ENCODE measurements at places on chromosomes 2 and 18. TPM values are rescaled to one million over a fixed set of nuclear protein-coding genes. Genes with fewer than 3 reads are reported as not detected.

DNA sequence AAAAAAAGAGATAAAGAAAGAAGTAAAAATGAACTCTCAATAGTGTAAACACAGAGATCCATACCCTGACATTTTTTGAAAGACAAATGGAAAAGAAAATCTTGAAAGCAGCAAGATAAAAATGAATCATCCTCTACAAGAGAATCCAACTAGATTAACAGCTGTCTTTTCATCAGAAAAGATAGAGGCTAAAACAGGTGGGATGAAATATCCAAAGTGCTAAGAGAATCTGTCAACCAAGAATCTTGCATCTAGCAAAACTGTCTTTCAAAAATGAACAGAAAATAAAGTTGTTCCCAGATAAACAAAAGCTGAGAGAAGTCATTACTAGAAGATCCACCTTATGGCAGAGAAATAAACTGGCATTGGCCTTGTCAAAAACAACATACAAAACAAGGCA is 117.3 kb upstream of the MAPRE2 start:
- H3K27me3 ChIP-seq = no peaks in the 10 kb centered on the region
- no peaks in the 10 kb centered on the region for H3K36me3 ChIP-seq
- H3K4me1 ChIP-seq = no peaks in the 10 kb centered on the region

GRCh38 chr2:196533772-196534397 is 105.6 kb upstream of the CCDC150 start:
- H3K27me3 ChIP-seq = no peaks in the 10 kb centered on the region

DNA sequence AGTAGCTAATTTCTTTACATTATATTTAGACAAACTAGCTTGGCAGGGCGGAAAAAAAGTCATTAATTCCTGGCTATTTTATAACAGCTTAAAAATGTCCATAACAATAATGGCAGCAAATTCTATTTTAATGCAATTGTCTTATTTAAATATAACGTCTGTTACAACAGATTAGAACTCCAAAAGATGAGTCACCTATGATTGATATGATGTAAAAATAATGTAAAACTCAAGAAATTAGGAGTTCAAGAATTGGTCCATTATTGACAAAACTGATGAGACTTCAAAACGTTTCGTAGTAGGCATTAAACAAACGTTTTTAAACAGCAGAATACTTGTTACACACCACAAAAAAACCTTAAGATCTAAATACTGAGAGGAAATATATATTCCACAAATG is 2.7 kb downstream of the XPO1 start:
- H3K27ac ChIP-seq = peak overlapping the region; percentile 90
- peak overlapping the region; percentile 89 for H3K4me3 ChIP-seq
- DNase-seq = no peak
- H3K4me1 ChIP-seq = peaks cover 13% of the 10 kb centered on the region
- peaks cover 3% of the 10 kb centered on the region for H3K36me3 ChIP-seq
- H3K27me3 ChIP-seq = no peaks in the 10 kb centered on the region

DNA sequence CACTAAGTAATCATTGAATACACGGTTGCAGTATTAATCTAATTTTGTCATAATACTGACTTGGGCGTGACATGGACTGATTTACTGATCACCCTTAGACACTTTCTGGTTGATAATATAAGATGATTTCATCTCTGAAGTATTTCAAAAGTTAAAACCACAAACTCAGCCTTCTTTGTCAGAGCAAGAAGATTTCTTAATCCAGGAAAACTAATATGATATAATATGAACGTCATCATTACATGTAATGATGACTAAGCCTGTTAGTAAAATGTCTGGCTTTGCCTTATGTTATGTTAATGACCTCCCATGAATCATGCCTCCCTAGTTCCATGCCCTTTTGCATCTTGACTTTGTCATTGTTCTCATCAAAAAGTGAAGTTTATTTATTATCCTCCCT is 1325.0 kb upstream of the CDH2 start:
- peak; percentile 69 for DNase-seq
- no peaks in the 10 kb centered on the region for H3K36me3 ChIP-seq
- H3K27ac ChIP-seq = peak overlapping the region; percentile 72
- peaks cover 5% of the 10 kb centered on the region for H3K4me1 ChIP-seq
- H3K27me3 ChIP-seq = no peaks in the 10 kb centered on the region

DNA sequence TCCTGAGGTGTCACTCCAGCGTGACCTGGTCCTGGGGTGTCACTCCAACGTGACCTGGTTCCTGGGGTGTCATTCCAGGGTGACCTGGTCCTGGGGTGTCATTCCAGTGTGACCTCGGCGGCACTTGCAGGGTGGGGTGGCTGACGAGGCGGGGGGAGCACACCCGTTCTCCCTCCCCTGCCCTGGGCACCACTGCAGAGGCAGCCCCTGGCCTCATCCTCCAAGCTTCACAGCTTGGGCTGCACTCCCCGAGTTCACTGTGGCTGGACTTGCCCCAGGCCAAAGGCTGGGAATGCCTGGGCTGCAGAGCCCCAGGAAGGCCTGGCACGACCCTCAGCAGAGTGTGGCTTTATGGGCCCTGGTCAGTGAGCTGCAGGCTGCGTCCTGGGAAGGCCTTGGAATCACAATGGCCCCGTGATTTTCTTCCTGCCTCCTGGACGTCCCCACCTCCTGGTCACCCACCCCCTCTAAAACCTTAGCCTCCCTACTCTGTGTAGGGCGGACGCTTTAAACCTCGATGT is 88.3 kb downstream of the NFATC1 start:
- peaks cover 25% of the 10 kb centered on the region for H3K4me1 ChIP-seq
- DNase-seq = no peak
- H3K36me3 ChIP-seq = no peaks in the 10 kb centered on the region
- H3K27me3 ChIP-seq = no peaks in the 10 kb centered on the region
- H3K27ac ChIP-seq = peak overlapping the region; percentile 92

The PAX8 gene
- total RNA-seq = 0.48 TPM

The MTA3 gene
- 70.4 TPM for total RNA-seq

- no peak overlapping the region for H3K4me3 ChIP-seq
- no peak for DNase-seq
- no peaks in the 10 kb centered on the region for H3K4me1 ChIP-seq
- H3K27ac ChIP-seq = no peak overlapping the region
Measured at GRCh38 chr18:77481541-77481940, 231.9 kb downstream of the GALR1 start.

DNA sequence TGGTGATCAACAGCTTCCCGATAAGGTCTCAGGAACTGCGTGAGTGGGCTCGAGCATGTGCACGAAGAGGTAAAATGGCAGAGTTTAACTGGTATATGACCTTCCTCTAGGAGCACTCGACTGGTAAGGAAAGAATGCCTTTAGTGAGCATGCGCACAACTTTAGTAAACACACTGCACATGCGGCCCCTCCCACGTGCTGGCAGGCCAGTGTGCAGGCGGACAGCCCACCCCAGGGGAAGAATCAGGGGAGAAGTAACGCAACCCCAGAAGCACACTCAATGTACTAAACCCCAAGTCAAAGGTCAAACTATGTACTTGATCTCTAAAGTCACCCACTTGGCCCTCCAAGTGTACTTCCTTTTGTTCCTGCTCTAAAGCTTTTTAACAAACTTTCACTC is 28.7 kb upstream of the SLC25A52 start:
- no peaks in the 10 kb centered on the region for H3K4me1 ChIP-seq
- DNase-seq = no peak
- H3K4me3 ChIP-seq = no peak overlapping the region
- H3K27ac ChIP-seq = no peak overlapping the region
- H3K36me3 ChIP-seq = no peaks in the 10 kb centered on the region
- H3K27me3 ChIP-seq = no peaks in the 10 kb centered on the region

DNA sequence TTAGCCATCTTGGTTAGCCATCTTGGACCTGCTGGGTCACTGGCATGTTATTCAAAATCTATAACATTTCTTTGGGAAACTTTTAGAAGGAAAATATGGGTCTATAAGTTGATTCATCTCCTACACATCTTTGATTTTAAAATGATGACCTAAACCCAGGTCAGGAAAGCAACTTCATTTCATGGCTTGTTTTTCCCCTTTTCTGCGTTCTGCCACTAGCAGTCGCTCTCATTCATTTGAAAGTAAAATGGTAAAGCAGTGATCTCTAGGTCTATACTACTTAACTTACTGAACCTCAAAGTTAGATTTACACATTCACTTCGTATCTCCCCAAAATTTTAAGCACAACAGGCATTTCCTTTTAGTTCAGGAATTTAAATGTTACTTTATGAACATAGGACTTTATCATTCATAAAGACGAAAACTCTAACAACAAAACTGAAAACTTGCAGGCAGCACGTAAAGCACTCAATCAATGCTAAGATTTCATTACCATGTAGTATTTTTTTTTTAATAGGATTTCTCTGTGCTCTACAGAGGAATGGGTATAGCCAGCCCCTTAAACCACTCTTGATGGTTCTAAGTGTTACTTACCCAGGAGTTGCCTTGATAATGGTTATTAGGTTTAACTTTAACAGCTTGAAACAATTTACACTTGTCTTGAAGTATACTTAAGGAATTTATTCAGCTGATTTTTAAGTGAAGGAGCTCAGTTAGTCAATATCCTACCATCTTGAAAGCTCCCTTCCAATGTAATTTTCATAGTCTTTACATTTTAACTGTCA is 62.5 kb downstream of the GORASP2 start:
- no peaks in the 10 kb centered on the region for H3K27me3 ChIP-seq
- no peak overlapping the region for H3K4me3 ChIP-seq
- H3K27ac ChIP-seq = no peak overlapping the region
- H3K36me3 ChIP-seq = peaks cover 7% of the 10 kb centered on the region
- no peaks in the 10 kb centered on the region for H3K4me1 ChIP-seq

DNA sequence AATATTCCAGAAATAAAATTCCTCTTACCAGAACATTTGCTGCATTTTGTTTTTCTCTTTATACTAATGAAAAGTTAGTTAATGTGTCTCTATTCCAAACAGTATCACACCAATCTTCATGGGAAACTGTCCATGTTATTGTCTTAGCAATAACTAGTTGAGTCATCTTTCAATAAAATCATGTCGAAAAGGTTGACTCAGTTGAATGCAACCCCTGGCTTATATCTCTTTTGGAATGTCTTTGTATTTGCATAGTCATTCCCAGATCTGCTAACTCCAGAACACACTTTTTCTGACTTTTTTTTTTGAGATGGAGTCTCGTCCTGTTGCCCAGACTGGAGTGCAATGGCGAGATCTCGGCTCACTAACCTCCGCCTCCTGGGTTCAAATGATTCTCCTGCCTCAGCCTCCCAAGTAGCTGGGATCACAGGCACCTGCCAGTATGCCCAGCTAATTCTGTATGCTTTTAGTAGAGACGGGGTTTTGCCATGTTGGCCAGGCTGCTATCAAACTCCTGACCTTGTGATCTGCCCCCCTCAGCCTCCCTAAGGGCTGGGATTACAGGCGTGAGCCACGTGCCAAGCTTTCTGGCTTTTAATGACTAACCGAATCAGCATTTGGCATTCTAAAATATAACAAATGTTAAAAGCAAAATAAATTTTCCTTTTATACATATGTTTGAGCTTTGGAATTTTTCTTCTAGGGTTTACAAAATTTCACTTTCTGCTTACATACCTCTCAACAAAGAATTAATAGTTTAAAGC is 133.2 kb upstream of the GULP1 start:
- no peaks in the 10 kb centered on the region for H3K36me3 ChIP-seq
- H3K4me1 ChIP-seq = no peaks in the 10 kb centered on the region
- no peaks in the 10 kb centered on the region for H3K27me3 ChIP-seq
- no peak for DNase-seq
- H3K4me3 ChIP-seq = no peak overlapping the region

- H3K27ac ChIP-seq = no peak overlapping the region
- H3K27me3 ChIP-seq = no peaks in the 10 kb centered on the region
- no peaks in the 10 kb centered on the region for H3K36me3 ChIP-seq
Measured at GRCh38 chr2:152247337-152247695, 71.8 kb upstream of the STAM2 start.

The RFX8 gene
- not detected for total RNA-seq

DNA sequence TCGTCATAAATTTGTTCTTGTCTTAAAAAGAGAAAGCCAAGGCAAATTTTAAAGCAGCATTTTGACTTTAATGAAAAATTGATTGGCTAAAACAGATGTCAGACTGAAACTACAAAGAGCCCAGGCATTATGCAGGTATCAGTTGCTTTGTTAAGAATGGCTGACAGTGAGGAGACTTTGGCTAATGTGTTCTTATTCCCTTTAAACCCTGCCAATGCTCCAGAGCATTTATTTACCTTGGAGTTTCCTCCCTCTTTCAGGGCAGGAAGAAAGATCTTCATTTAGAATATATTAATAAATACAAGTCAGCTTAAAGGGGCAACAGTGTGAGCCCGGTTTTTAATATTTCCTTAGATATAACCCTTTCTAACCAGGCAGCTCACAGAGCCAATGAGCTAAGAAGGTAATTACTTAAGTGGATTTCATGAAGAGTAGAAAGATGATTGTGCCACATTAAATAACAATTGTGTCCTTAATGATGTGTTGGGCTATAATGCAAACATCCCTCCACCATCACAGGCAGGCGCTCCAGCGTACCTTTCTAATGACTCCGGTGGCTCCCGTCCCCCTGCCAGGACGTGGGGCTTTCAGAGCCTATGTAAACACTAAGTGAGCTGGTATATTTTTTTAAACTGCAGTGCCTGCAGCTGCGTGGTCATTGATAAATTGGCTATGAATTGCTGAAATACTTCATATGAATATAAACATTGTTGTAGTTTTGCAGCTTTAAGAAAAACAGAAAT is 349.4 kb upstream of the POU3F3 start:
- no peak for DNase-seq
- no peaks in the 10 kb centered on the region for H3K4me1 ChIP-seq
- H3K27me3 ChIP-seq = peaks cover 2% of the 10 kb centered on the region
- no peaks in the 10 kb centered on the region for H3K36me3 ChIP-seq

GRCh38 chr2:13335862-13336535 is 619.3 kb downstream of the TRIB2 start:
- H3K36me3 ChIP-seq = no peaks in the 10 kb centered on the region
- DNase-seq = no peak
- no peak overlapping the region for H3K27ac ChIP-seq
- H3K4me1 ChIP-seq = no peaks in the 10 kb centered on the region

The DYSF gene
- total RNA-seq = 140 TPM

GRCh38 chr2:26179446-26179913 is 6.6 kb downstream of the GAREM2 start:
- H3K4me1 ChIP-seq = peaks cover 4% of the 10 kb centered on the region
- peak overlapping the region; percentile 46 for H3K4me3 ChIP-seq
- no peaks in the 10 kb centered on the region for H3K36me3 ChIP-seq
- no peak overlapping the region for H3K27ac ChIP-seq
- H3K27me3 ChIP-seq = peaks cover 3% of the 10 kb centered on the region

- peaks cover 2% of the 10 kb centered on the region for H3K27me3 ChIP-seq
- no peaks in the 10 kb centered on the region for H3K36me3 ChIP-seq
- H3K4me1 ChIP-seq = peaks cover 2% of the 10 kb centered on the region
- H3K27ac ChIP-seq = no peak overlapping the region
- DNase-seq = no peak
Measured at GRCh38 chr2:28991460-28991859, 10.4 kb downstream of the TOGARAM2 start.

DNA sequence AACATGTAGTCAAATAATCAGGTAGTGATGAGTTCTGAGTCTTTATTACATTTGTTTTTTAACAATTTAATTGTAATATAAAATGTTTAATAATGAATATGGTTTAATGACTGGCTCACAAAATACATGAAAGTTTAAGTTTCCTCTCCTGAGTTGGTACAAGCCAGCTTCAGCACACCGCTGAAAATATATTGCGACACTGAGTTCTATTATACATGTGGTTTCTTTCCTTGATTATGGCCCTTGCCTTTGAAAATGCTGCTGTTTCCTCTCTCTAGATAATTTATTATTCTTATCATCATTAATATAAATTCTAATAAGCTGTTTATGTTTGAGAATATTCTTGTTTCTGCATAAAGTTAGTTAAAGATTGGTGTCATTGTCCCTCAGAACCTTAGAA is 249.3 kb downstream of the PARD3B start:
- H3K4me1 ChIP-seq = peaks cover 3% of the 10 kb centered on the region
- DNase-seq = no peak
- H3K4me3 ChIP-seq = no peak overlapping the region

- no peak overlapping the region for H3K4me3 ChIP-seq
- no peaks in the 10 kb centered on the region for H3K36me3 ChIP-seq
- peaks cover 15% of the 10 kb centered on the region for H3K27me3 ChIP-seq
- no peaks in the 10 kb centered on the region for H3K4me1 ChIP-seq
- no peak for DNase-seq
Measured at GRCh38 chr2:240703417-240704341, 12.0 kb downstream of the AQP12A start.
